ENCODE measurements at places on chromosomes 11 and 22.

DNA sequence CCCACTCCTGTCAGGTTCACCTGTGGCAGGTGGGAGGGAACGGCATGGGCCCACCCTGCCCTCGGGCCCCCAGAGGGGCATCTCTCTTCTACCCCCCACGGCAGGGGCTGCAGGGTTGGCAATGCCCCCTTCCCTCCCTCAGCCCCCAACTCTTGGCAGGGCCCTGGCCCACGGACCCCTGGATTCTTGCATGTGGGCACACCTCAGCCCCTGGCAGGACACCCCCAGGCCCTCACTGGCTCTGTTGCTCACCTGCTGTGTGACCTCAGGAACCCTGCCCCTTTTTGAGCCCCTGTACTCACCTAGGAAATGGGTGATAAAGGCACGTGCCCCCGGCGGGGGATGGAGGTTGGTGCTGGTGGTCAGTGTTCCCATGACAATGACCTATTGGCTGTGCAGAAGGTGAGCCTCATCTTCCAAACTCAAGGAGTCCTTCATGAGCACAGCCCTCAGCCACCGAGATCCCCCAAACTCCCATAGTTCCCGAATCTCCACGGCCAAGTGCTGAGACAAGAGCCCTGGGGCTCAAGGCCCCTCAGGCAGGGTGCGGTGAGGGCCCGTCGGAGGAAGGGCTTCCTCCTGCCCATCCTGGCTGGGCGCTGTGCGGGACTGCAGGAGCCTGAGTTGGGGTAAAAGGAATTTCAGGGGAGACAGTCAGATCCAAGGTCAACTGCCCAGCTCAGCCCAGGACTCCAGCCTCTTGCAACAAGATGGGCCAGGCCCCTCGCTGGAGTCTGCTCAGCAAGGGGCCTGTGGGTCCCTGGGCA, 198.2 kb downstream of the IGLL1 start:
- DNase-seq: no peak

- no peak for DNase-seq
Observed at GRCh38 chr11:1505480-1505879, 18.9 kb upstream of the MOB2 start.

- no peak for DNase-seq
Observed at GRCh38 chr11:30587269-30587812, 1.2 kb upstream of the MPPED2 start.

GRCh38 chr22:26197425-26197824, 28.2 kb downstream of the SEZ6L start:
- no peak for DNase-seq

DNA sequence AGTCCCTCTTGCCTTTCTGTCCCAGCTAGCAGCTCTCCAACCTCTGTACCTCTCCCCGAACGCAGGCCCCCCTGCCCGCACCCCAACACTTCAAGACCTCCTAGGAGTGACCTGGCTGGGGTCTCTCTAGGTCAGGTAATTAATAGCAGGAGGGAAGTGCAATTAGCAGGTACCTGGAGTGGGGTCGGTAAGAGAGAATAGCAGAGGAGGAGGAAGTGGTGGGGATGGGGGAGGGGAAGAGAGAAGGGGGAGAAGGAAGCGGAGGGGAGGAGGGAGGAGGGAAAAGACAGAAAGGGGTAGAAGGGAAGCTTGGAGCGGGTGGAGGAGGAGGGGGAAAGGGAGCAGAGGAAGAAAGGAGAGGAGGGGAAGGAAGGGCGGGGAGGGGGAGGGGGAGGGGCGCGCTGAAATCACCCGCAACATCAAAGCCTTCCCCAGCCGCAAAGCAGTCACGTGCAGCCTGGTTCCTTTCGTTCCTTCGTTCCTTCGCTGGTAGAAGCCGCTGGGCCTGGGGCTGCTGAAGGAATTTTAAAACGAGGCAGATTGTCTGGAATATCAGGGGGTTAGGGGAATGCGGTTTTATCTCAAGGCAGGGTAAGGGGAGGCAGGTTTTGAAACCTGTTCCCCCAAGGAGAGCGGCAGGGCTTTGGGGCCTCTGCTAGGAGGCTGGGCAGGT, 29.3 kb upstream of the TCF20 start:
- no peak for DNase-seq

GRCh38 chr11:120651836-120652235, 140.3 kb downstream of the GRIK4 start:
- no peak for DNase-seq

GRCh38 chr11:122220321-122220720, 104.3 kb upstream of the BLID start:
- no peak for DNase-seq

All from stimulated activated CD4-positive, alpha-beta T cell treated with anti-CD3 and anti-CD28 coated beads, Interleukin-2, amount 100 ng/mL, for 48 hours (primary cell).